ENCODE measurements at places on chromosomes 7 and 10.

DNA sequence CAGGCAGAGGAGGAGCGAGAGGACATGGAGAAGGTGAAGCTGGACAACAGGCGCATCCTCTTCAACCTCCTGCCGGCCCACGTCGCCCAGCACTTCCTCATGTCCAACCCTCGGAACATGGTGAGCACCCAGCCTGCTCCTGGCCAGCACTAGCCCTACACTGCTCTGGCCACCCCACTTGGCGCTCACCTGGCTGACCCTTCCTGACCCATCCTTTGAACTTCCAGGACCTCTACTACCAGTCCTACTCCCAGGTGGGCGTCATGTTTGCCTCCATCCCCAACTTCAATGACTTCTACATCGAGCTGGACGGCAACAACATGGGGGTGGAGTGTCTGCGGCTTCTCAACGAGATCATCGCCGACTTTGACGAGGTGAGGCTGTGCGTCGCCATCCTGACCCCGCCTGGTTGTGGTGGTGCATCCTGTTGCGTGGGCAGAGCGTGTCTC is 129.2 kb downstream of the ADCY1 start:
- DNase-seq = no peak

DNA sequence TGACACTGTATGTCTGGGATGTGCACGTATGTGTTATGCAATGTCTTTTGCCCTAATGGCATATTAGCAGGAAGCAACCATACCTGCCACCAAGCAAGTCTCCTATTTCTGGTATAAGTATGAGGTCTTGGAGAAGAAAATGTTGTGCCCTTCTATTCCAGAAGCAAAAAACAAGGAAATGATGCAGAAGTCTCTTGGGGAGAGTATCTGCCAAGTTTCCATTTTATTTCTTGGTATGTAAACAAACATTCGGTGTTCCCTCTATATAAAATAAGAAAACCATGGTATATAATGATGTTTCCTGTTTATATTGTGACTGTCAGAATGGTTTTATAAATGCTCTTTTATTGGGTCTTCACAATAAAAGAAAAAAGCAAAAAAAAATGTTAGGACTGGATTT is 19.3 kb upstream of the MYO3A start:
- DNase-seq = no peak

DNA sequence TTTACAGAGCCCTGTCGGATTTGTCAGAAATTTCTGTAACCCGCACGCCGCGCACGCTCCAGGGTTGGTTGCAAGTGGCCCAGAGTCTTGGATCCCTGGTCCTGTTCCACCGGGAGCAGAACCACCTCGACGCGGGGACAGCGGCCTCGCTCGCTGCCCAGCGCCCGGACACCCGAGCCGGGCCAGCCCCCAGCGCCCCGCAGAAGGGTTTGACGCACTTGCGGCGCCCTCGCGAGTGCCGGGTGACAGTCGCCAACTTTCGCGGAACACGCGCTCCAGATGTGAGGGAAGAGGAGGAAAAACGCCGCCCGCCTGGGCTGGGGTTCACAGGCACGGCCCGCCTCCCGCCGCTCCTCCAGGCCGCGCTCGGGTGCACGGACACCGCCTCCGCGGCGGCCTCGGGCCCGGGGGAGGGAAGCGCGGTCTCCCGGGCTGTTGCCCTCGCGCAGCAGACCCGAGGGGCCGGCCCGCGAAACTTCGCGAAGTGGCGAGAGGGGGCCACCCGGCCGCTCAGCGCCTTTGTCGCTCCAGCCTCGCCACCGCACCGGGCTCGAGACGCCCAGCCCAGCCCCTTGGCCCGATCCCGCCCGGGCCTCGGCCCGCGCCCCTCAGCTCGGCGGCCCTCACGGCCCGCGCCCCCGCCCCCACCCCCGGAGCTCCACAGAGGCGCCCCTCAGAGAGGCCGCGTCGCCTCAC is 514 bp downstream of the RNF216 start:
- DNase-seq = peak; percentile 4

DNA sequence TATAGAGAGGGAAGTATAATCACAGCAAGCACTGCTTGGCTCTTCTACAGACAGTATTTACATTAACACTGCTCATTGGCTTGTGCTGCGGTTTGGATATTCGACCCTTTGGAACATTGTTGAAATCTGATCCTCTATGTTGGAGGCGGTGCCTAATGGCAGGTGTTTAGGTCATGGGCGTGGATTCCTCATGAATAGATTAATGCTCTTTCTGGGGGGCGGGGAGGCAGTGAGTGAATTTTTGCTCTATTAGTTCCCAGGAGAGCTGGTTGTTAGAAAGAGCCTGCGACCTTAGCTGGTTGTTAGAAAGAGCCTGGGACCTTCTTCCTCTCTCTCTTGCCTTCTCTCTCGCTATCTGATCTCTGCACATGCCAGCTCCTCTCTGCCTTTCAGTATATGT is 77.3 kb upstream of the SVIL start:
- peak; percentile 23 for DNase-seq

DNA sequence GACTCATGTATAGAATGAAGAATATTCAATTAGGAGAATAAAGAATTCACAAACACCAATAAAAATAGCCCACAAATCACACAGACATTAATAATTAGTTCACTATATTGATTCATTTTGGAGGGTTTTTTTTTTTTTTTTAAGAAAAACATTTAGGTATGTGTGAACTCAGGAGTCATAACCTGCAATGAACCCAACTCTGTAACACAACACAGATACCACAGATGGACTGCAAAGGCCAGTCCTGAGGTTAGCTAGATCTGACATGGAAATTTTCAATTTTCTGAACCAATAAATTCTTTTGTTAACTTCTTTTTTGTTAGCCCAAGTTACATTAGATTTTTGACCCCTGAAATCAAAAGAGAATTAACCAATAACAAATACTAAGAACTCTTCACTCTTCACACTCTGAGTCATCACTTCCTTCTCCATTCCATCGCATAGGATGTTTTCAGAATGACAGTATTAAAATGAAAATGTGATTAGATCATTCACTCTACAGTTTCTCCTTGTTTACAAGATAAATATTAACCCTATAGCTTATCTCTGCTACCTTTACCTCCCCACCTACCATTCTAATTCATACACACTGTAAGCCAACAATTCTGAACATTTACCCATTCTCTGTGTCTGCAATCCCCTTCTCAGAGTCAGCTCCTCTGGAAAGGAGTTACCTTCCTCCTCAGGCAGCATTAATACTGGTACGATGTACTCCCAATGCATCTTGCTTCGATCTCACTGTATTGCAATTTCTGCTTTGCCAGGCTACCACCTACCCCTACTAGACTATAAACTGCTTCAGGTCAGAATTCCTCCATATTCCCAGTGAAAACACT is 141.5 kb downstream of the LRRN3 start:
- no peak for DNase-seq

DNA sequence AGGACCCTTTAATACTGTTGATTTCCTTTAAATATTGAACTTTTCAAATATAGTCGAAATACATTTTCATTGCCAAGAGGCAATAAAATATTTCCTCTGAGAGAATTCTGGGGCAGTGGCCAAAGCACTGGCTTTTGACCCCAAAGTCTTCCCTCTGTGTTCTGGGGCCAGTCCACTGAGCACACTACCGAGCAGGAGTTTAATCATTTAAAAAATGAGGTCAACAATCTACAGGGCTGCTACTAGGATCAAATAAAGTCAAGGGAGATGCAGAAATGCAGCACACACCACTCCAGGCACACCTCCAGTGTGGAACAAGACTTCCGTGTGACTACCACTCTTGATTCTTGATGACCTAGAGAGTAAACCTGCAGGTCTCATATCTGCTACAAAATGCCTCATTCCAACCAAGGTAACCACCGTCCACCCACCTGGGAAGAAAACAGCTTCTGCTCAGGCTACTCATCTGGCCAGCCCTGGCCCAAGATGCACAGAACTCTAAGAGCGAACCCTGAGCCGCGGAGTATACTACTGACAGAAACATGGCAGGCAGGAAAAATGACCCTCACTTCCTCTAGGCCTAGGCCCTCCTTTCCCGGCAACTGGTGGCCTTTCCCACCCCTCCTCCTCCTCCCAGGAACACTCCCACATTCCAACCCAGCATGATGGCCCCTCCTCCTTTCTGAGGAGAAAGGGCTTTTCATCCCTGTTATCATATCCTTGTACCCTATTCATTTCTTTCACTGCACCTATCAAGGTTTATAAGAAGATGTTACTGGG is 97.7 kb downstream of the ALOX5 start:
- DNase-seq = no peak

GRCh38 chr10:43336641-43337318 is 34.7 kb upstream of the FXYD4 start:
- DNase-seq = no peak

GRCh38 chr7:55309040-55309991 is 55.8 kb upstream of the LANCL2 start:
- DNase-seq = no peak

DNA sequence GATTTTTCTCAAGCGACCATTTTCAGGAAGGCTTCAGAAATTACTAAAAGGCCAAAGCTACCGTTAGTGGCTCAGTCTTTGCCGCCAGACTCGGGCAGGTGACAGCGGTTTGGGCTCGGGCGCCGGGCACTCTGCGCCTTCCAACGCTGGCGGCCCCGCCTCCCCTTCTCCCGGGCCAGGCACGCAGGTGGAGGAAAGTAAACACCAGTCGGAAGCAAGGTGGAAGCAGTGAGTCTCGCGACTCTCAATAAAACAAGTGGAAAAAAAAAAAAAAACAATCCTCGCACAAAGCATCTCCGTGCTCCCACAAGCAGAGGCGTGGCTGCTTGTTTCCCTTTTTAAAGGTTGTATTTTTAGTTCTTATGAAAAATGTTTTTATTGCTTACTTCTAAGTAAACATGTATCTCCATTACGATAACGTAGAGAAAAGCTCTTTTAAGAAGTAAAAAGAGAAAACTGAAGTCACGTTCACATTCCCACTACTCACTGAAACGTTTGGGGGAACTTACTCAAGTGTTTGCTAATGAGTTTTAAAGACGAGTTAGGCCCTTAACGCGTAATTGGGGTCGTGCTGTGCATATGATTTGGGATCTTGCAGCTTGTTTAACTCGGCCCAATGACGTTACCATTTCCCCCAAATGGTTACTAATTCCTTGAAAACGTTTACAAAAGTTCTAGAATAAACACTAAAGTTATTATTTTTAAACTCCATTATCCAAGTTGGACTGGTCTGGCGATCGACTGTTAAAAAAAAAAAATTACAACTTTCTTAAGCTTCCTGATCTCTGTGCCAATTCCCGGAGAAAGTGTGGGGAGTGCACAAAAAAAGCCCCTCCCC is 864 bp downstream of the CDCA7L start:
- peak; percentile 75 for DNase-seq

DNA sequence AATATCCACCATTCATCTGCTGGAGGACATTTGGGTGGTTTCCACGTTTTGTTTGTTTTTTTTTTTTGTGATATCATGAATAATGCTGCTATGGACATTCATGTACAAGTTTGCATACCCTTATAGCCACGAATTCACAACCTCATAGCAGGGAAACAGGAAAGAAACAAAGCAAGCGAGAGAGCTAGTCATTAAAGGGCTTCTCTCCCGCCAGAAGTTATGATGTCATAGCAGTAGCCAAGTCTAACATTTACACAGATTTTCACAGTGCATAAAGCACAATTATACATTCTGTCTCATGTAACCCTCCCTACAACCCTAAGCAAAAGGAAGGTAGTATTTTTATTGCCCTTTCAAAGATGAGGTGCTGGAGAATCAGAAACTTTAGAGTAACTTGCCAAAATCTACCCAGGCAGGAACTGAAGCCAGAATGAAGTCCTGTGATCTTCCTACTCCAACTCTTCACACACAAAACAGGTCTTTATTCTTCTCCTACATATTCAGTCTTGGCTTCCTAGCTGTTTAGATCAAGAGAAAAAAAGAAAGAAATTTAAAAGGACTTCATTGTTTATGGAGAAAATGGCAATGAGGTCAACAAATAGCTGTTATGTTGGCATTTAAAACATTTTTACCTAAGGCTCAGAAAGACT is 33.9 kb upstream of the GPAM start:
- no peak for DNase-seq

GRCh38 chr7:100875356-100875751 is 451 bp downstream of the SRRT start:
- no peak for DNase-seq

- no peak for DNase-seq
Observed at GRCh38 chr10:623477-624311, 65.8 kb downstream of the DIP2C start.

- no peak for DNase-seq
Observed at GRCh38 chr7:43538404-43538771, 44.5 kb upstream of the STK17A start.

GRCh38 chr10:64067009-64067606 is 545.9 kb downstream of the REEP3 start:
- no peak for DNase-seq

- no peak for DNase-seq
Observed at GRCh38 chr10:69415049-69415448, 1.7 kb downstream of the TACR2 start.

GRCh38 chr10:49617121-49618020 is 3.5 kb downstream of the CHAT start:
- no peak for DNase-seq

- no peak for DNase-seq
Observed at GRCh38 chr10:27413831-27414348, 90.2 kb upstream of the RAB18 start.

GRCh38 chr10:50540826-50541122 is 83.0 kb downstream of the SGMS1 start:
- no peak for DNase-seq

DNA sequence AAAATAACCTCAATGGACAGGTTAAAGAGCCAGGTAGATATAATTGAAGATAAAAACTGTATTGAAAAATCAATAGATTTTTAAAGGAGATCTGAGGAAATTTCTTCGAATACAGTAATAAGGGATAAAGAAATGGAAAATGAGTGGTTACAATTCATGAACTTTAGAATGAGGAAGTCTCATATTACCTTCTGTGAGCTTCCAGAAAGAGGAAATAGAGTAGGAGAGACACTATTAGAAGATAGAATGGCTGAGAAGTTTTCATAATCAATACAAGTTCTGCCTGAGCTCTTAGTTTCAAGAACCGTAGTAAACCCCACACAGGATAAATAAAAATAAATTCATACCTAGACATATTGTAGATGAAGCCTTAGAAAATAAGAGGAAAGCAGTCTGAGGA is 11.5 kb downstream of the SDK1 start:
- no peak for DNase-seq

DNA sequence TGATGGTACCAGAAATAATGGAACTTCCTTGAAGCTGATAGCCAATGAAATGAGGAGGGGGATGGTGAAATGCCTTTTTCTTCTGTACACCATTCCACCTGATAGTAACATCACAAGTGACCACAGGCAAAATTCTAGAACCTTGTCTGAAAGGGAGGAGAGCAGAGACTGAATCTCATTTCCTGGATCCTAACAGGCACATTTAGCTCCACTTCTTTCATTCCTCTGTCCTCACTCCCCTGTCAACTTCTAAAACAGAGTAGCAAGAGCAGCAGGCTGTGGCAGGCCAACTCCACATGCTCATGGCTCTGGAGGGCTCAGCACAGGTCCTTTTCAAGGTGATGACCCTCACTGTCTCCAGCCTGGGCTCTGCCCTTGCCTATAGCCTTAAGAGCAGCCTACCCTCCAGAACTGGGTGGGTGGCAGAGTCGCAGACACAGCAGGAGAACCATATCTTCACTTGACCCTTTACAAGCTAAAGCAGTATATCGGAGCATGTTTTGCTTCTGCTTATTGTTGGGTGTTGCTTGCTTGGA is at the start of gene LRRC18:
LRRC18 (minus strand) TSS at position 51 of the 536 bp plus-strand sequence. CDS start 25,685 bp downstream, outside the sequence.
- DNase-seq = no peak

GRCh38 chr10:25017154-25017590 is 760 bp downstream of the THNSL1 start:
- DNase-seq = peak; percentile 62

- no peak for DNase-seq
Observed at GRCh38 chr7:158112571-158113320, 474.9 kb downstream of the PTPRN2 start.

- DNase-seq = no peak
Observed at GRCh38 chr10:31526681-31527080, 207.7 kb downstream of the ZEB1 start.

- no peak for DNase-seq
Observed at GRCh38 chr10:6002809-6003510, 25.6 kb upstream of the IL15RA start.
